HFF-Myc (cell line): ENCODE measurements at places on chromosomes 11 and 22.

DNA sequence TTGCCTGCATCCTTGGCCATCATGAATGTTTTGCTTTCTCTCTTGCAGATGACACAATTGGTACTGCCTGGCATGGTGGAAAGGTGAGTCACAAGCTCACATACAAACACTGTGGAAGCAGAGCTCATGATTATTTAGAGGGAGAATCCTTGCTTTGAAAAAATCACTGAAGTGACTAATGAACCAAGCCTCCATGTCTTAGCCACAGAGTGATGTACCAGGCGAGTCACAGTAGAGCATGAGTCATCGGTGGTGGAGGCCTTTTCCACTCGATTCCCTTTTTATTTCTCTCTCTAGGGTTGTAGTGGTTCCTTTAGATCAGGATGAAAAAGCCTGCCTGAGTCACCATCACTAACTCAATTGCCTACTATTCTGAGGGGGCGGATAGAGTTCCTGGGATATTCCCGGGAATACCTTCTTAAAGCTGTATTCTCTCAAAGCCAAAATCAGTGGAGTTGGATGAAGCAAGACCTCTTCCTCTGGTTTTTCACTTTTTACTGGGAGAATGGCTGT, 49.6 kb upstream of the ALKBH3 start:
- peak; percentile 97 for DNase-seq

- no peak for DNase-seq
Measured at GRCh38 chr11:91800208-91800914, 424.3 kb upstream of the FAT3 start.

DNA sequence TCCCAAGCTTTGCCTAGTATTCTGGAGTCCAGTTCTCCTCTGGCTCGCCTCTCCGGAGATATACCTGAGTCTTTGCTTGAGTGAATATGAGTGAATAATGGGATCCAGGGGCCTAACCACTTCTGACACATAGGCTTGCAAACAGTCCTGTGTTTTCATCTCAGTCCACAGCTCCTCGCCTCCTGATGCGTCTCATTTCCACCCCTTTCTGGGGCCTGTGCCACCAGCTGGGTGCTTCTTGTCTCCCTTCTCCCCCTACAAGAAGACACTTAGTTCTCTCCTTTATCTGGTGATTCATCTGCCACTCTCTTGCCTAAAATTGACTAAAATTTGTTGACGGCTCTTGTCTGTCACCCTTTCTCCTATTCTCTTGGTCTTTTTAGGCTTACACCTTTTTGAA, 44.6 kb downstream of the SFI1 start:
- DNase-seq: no peak

GRCh38 chr11:121358760-121359159, 66.2 kb downstream of the SC5D start:
- DNase-seq: no peak

GRCh38 chr11:46254133-46254491, 23.4 kb upstream of the CREB3L1 start:
- DNase-seq: no peak

DNA sequence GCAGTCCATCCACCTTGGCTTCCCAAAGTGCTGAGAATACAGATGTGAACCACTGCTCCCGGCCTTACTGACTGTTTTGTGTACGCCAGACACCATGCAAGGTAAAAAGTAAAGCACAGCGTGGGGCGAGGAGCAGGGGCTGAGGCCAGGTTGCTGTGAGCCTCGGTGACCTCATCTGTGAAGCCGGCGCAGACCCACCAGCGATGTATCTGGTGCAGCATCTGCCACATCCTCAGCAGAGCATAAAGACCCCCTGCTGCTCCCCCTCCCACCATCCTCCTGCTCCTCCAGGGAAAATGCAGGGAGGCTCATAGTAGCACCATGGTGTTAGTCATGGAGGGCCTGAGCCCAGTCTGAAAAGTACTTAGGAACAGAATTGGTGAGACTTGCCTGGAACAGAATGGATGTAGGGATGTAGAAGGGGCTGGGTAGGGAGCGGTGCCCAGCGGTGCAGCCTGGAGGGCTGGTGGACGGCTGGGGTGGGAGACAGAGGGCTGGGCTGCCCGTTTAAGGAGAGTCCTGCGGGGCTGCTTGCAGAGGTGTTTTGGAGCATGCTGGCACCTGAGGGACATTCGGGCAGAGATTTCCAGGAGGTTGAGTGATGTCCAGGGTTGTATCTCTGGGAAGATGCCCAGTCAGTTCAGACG, 462.4 kb downstream of the BRD1 start:
- DNase-seq: no peak

DNA sequence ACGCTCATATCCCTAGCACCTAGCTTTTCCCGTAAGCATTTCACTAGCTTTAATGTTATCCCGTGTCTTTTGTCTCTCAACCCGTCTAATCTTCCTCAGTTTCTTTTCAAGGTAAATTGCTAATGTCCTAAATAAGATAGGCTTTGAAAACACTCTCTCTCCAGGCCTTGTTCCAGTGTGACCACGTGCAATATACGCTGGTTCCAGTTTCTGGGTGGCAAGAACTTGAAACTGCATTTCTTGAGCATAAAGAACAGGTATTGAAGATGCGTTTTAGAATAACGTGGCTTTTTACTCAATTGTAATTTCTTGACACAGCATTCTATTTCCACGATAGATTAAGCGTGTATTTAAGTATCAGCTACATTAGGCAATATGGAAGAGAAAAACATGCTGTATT, 1.1 kb downstream of the CDC45 start:
- no peak for DNase-seq

- DNase-seq: no peak
Measured at GRCh38 chr11:13038366-13038765, 29.2 kb downstream of the RASSF10 start.

DNA sequence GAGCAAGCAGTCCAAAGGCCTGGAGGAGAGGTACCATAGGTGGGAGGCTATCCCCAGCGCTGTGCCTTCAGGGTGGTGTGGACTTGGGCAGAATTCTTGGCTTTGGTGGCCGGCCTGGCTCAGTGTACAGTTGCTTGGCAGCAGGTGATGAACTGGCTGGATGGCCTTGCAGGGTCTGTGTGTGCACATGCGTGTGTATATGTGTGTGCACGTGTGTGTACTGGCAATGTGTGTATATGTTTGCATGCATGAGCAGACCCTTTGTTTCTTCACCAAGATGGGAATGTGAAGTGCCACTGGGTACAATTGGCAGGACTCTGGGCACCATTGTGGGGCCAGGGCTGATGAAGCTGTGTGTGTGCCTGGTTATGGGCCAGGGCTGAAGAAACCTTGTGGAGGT, 53.0 kb downstream of the CEP164 start:
- no peak for DNase-seq

DNA sequence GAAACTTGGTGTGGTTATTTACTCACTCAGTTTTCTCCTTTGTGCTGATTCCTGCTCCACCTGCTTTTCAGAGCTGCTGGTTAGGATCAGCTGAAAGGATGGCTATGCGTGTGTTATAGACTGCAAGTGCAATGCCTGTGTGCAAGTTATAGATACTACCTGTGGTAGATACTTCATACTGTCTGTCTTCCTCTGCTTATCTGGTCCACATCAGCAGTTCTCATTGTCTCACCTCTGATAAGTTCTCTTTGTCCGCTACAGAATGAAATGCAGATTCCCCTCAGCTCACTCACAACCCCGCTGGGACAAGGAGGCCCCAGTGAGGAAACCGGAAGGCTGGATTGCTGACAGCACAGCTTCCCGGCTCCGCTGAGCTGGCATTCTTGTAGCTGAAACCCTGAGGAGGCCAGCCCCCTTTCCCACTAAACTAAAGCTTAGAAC, 37.5 kb upstream of the LYVE1 start:
- no peak for DNase-seq

DNA sequence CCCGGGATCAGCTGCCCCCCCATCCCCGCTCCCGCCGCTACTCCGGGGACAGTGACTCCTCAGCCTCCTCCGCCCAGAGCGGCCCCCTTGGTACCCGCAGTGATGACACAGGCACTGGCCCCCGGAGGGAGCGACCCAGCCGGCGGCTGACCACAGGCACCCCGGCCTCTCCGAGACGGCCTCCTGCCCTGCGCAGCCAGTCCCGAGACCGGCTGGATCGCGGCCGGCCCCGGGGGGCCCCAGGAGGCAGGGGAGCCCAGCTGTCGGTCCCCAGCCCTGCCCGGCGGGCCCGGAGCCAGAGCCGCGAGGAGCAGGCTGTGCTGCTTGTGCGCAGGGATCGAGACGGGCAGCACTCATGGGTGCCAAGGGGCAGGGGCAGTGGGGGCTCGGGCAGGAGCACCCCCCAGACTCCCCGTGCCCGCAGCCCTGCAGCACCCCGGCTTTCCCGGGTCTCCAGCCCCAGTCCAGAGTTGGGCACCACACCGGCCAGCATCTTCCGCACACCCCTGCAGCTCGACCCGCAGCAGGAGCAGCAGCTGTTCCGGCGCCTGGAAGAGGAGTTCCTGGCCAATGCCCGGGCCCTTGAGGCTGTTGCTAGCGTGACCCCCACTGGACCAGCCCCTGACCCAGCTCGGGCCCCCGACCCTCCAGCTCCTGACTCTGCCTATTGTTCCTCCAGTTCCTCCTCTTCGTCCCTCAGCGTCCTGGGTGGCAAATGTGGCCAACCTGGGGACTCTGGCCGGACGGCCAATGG, 3.9 kb downstream of the RASL10A start:
- DNase-seq: no peak
